Activated CD4-positive, alpha-beta memory T cell treated with anti-CD3 and anti-CD28 coated beads, Interleukin-2, amount 10 ng/mL, durations not matched to agents 7 days and 5 days (primary cell): ENCODE measurements at places on chromosomes 4 and X. TPM values are rescaled to one million over a fixed set of nuclear protein-coding genes. Genes with fewer than 3 reads are reported as not detected.
A peak's percentile ranks its signal among the peaks of the same experiment; 100 is the strongest.

Gene ZCCHC4
- total RNA-seq = 8.4 TPM

Gene AREG
- 0.90 TPM for total RNA-seq

DNA sequence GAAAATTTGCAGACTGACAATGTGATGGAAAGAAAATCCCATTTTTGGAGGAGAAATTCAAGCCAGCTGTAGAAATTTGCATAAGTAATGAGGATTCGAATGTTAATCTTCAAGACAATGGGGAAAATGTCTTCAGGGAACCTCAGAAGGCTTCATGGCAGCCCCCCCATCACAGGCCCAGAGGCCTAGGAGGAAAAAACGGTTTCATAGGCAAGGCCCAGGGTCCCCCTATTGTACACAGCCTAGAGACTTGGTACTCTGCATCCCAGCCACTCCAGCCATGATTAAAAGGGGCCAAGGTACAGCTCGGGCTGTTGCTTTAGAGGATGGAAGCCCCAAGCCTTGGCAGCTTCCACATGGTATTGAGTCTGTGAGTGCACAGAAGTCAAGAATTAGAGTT, 303.6 kb upstream of the PCDH7 start:
- no peak for DNase-seq
- no peak overlapping the region for H3K27ac ChIP-seq
- H3K36me3 ChIP-seq = no peaks in the 10 kb centered on the region
- no peaks in the 10 kb centered on the region for H3K4me1 ChIP-seq
- H3K27me3 ChIP-seq = no peaks in the 10 kb centered on the region
- no peak overlapping the region for H3K4me3 ChIP-seq

DNA sequence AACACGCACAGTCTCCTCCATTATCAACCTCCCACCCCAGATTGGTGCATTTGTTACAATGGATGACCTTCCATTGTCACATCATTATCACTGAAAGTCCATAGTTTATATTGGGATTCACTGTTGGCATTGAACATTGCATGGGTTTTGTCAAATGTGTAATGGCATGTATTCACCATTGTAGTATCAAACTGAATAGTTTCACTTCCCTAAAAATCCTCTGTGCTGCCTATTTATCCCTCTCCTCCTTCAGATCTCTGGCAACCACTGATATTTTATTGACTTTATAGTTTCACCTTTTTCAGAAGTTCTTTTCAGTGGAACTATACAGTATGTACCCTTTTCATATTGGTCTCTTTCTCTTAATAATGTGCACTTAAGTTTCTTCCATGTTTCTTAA, 1565.4 kb downstream of the PCDH18 start:
- no peaks in the 10 kb centered on the region for H3K27me3 ChIP-seq
- H3K4me3 ChIP-seq = no peak overlapping the region
- no peak overlapping the region for H3K27ac ChIP-seq
- H3K36me3 ChIP-seq = no peaks in the 10 kb centered on the region

Gene TBCK
- 25.4 TPM for total RNA-seq

Gene SOWAHB
- total RNA-seq = not detected

DNA sequence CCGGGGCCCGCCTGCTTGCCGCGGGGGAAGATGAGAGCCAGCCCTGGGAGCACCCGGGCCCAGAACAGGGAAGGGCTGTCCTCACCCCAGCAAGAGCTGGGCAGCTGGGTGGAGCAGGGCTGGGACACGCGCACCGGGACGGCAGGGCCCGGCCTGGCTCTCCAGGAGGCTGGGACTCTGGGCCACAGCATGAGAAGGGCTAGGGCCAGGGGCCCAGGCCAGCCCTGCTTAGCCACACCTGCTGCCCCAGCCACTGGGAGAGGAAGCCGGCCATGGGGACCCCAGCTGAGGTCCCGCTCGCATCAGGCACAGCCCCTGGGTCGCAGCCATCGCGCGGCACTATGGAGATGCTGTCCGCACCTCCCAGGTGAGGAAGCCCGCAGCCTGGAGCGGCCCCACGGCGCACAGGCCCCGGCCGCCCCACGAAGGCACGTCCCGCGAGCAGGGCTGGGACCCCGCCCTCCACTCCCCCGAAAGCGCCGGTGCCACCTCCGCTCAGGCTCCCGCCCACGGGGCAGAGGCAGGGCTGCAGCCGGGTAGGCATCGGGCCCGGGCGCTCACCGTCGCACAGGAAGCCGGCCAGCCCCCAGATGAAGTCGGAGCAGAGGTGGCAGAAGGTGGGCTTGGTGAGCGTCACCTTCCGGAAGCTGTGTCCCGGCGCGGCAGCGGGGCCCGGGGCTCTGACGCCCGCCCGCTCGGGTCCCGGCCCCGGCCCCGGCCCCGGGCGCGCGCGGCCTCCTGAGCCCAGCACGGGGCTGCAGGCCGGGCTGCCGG, 531 bp downstream of the DGKQ start:
- H3K27me3 ChIP-seq = no peaks in the 10 kb centered on the region
- no peaks in the 10 kb centered on the region for H3K36me3 ChIP-seq
- peak overlapping the region; percentile 56 for H3K4me3 ChIP-seq
- H3K4me1 ChIP-seq = peaks cover 6% of the 10 kb centered on the region
- DNase-seq = peak; percentile 58

DNA sequence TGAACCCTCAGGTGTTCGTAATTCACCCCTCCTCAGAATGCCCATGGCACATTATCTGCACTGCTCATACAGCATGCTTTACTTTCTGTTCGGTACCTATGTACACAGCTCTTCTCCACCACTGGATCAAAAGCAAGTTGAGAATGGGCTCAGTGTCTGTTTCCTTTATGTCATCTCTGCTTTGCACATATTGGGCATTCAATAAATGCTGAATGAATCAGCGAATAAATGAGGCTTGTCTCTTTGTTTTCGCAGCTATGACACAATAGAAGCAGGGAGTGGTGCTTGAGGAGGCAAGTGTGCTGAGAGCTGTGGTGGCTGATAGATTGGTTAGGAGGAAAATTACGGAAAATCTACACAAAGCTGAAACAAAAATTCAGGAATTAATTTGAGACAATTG, 109.1 kb upstream of the VMA21 start:
- no peaks in the 10 kb centered on the region for H3K4me1 ChIP-seq
- H3K27ac ChIP-seq = no peak overlapping the region
- H3K4me3 ChIP-seq = no peak overlapping the region
- no peak for DNase-seq
- no peaks in the 10 kb centered on the region for H3K36me3 ChIP-seq

DNA sequence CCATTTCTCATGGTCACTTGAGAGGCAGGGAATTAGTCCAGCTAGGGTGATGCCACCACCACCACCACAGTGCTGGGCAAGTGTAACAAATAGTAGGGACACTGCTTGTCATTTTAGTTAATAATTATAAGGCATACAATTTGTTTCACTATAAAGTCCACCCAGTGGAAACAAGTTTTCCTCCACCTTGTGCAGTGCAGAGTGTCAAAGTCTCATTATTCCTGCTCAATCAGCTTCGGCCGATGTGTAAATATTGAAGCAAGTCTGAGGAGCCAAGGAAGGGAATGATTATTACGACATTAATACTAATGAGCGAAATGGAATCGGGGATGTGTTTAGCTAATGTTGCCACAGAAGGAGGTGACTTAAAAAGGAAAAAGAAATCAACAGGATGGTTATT, 340.4 kb downstream of the NKX6-1 start:
- H3K36me3 ChIP-seq = no peaks in the 10 kb centered on the region
- no peak for DNase-seq
- H3K4me3 ChIP-seq = no peak overlapping the region
- no peaks in the 10 kb centered on the region for H3K4me1 ChIP-seq
- H3K27ac ChIP-seq = no peak overlapping the region

DNA sequence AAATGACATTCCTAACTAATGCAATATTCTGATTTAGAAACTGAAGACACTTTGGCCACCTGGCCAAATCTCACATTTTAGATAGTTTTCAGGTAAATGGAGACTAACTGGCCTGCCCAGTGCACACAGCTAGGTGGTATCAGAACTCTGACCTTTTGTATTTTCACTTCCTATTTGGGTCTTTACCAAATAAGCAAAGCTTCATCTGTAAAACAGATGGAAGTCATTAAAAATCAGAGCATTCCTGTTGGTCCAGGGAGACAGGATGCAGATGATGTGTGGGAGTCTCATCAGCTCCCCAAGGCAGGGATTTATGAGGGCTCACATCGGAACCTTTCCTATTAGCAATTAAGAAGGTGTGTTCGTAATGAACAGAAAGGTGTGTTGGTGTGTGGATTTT, 57.7 kb downstream of the ARHGAP10 start:
- no peak overlapping the region for H3K4me3 ChIP-seq
- no peaks in the 10 kb centered on the region for H3K27me3 ChIP-seq
- H3K4me1 ChIP-seq = peaks cover 55% of the 10 kb centered on the region
- H3K27ac ChIP-seq = no peak overlapping the region
- DNase-seq = no peak

GRCh38 chr4:6576512-6576911, 1.5 kb downstream of the MAN2B2 start:
- peak overlapping the region; percentile 60 for H3K4me3 ChIP-seq
- H3K27me3 ChIP-seq = peaks cover 6% of the 10 kb centered on the region
- H3K36me3 ChIP-seq = peaks cover 44% of the 10 kb centered on the region
- DNase-seq = no peak

GRCh38 chr4:88803600-88804096, 106.0 kb upstream of the NAP1L5 start:
- H3K27ac ChIP-seq = no peak overlapping the region
- H3K4me1 ChIP-seq = peaks cover 18% of the 10 kb centered on the region
- no peak overlapping the region for H3K4me3 ChIP-seq

Gene DUX4
- not detected for total RNA-seq

DNA sequence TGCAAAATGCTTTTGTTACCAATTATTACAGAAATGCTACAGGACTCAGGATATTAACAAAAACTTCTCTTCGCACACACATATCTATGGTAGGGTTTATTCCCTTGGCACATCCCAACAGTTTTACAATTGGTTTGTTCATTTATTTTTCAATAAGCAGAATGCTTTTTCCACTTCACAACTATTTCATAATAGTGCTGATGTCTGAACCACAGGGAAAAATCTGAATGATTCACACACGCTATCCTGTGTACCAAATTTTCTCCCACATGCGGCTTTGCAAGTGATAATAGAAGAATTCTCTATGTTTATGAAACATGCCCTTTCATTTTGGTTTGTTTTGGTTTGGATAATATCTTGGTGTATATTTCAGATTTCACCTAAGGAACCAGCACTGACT, 725.7 kb upstream of the TENM3 start:
- no peak overlapping the region for H3K4me3 ChIP-seq
- H3K27ac ChIP-seq = no peak overlapping the region
- H3K27me3 ChIP-seq = no peaks in the 10 kb centered on the region
- H3K4me1 ChIP-seq = no peaks in the 10 kb centered on the region

DNA sequence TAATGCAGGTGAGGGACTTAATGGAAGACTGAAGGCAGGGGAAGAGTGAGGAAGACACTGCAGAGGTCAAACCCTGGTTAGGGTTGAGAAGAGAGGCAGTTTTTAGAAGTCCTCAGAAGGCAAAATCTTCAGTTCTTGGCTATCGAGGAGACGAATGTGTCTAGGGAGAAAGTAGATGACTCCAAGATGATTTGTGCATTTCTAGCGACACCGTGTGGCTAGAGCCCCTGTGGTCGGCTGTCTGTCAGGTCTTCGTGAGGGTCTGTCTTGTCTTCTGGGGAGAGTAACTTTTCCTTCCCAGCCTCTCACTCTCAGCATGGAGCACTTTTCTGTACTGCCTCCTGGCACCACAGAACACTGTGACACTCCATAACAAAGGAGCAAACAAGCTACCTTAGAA, 458.1 kb downstream of the STIM2 start:
- DNase-seq = no peak
- H3K27me3 ChIP-seq = no peaks in the 10 kb centered on the region
- no peak overlapping the region for H3K4me3 ChIP-seq
- H3K27ac ChIP-seq = no peak overlapping the region

DNA sequence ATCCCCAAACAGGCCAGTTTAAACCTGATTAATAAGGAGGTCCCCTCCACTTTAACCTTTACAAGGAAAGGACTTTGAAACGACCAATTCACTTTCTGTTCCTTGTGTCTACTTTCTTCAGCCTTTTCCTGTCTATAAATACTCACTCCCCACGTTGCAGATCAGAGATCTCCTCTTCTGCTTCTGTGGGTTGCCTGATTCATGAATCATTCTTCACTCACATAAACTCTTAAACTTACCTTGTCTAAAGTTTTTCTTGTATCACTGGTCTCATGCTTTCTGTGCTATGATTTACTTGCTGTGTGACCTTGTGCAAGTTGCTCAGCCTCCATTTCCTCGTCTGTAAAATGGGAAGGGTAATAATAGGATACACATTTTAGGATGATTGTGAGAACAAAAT, 236.1 kb downstream of the QDPR start:
- no peaks in the 10 kb centered on the region for H3K36me3 ChIP-seq
- no peak overlapping the region for H3K27ac ChIP-seq
- H3K4me3 ChIP-seq = no peak overlapping the region
- no peak for DNase-seq
- no peaks in the 10 kb centered on the region for H3K4me1 ChIP-seq

DNA sequence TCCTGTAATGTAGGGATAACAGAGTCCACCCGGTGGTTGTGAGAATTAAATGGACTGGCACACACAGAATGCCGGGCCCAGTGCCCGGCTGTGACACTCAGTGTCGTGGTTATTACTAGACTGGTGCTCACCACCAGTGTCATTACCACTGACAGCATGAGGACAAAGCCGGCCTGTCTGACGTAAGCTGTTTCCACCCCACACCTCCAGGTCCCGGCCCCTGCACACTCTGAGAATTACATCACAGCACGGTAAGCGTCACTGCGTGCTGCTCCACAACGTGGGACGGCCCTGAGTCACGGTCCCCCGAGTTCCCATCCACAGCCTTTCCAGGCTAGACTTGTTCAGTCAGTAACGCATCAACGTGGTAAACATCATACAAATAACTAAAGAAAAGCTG, 22.9 kb downstream of the FAT1 start:
- DNase-seq = no peak
- H3K36me3 ChIP-seq = no peaks in the 10 kb centered on the region
- no peak overlapping the region for H3K4me3 ChIP-seq
- H3K27me3 ChIP-seq = no peaks in the 10 kb centered on the region
- no peak overlapping the region for H3K27ac ChIP-seq

Gene MAGEA2
- total RNA-seq = not detected

GRCh38 chr4:15003401-15003890, 1.2 kb downstream of the CPEB2 start:
- H3K4me3 ChIP-seq = peak overlapping the region; percentile 87
- H3K27me3 ChIP-seq = no peaks in the 10 kb centered on the region
- H3K36me3 ChIP-seq = peaks cover 14% of the 10 kb centered on the region

DNA sequence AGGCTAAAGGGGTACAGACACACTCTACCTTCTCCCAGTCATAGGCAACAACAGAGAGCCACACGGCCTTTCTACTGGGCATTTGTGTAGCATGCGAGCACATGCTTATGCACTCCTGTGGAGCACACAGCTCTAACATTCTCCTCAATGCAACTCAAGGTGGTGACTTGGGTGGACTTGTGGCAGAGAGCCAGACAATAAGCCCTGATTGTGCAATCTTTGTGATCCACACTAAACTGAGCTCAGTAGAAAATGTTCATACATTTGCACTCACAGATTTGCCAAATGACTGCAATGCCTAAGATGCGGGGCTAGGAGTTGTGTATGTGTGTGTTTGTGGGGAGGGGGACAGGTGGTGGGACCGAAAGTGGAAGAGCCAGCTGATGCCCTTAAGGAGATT, 31.4 kb upstream of the SETD7 start:
- H3K27ac ChIP-seq = no peak overlapping the region
- no peak for DNase-seq
- peaks cover 8% of the 10 kb centered on the region for H3K27me3 ChIP-seq
- H3K4me1 ChIP-seq = no peaks in the 10 kb centered on the region

GRCh38 chr4:93384241-93384640, 444.3 kb upstream of the ATOH1 start:
- H3K36me3 ChIP-seq = no peaks in the 10 kb centered on the region
- H3K4me1 ChIP-seq = no peaks in the 10 kb centered on the region
- DNase-seq = no peak
- no peak overlapping the region for H3K4me3 ChIP-seq
- H3K27me3 ChIP-seq = no peaks in the 10 kb centered on the region
